Iris pigment epithelial cell (primary cell): ENCODE measurements at places on chromosomes 3 and 15.
A peak's percentile ranks its signal among the peaks of the same experiment; 100 is the strongest.

DNA sequence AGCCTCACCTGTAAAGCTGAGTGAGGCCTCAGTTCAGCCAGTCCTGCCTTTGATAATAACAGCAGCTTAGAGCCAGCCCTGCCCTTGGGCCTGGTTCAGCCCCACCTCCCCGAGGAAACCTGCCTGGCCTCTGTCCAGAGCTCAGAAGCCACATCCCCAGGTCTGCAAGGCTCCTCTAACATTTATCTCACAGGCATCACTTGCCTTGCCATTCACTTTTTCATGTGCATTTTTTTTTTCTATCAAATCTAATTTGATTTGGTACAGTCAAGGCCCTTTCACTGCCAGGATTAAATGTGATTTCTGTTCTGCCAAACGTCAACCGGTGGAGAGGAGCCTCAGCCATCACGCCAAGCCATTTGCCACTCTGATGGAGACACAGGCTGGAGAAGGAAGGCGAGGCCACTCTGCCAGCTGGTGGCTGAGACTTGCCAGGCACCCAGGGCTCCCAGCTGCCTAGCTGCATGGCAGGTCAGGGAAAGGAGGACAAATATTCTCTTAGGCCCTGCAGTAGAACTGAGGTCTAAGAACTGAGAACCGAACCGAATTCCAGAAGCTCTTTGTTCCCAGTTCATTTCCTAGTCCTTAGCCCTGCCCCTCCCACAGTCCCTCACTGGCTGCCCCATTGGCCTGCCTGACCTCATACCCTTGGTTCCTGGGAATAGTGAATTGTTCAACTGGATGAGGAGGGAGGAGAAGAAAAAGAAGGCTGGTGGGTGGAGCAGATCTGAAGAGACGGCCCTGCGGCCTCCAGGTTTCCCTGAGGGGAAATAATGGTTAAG is 76.4 kb downstream of the SPSB4 start:
- no peak for DNase-seq

DNA sequence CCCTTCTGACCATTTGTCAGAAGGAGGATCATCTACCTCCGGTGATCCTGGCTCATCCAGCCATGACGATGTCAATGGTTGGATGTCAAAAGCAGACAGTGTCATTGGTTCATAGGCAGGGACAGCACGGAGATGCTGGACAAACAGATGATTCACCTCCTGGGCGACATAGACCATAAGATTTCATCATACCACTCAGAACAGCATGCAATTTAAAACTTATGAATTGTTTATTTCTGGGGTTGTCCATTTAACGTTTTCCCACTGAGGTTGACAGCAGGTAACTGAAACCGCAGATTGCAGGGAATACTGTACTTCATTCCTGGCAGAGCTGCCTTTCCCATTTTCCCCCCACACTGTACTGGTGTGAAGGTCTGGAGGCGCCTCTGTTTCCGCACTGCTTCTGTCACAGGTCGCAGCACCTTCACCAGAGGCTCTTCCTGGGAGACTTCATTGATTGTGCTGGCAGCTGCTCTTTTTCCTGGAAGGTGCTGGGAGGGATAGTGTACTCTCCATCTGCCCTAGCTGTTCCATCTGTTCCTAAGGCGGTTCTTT is 32.5 kb upstream of the TMOD3 start:
- DNase-seq, result peak; percentile 66

DNA sequence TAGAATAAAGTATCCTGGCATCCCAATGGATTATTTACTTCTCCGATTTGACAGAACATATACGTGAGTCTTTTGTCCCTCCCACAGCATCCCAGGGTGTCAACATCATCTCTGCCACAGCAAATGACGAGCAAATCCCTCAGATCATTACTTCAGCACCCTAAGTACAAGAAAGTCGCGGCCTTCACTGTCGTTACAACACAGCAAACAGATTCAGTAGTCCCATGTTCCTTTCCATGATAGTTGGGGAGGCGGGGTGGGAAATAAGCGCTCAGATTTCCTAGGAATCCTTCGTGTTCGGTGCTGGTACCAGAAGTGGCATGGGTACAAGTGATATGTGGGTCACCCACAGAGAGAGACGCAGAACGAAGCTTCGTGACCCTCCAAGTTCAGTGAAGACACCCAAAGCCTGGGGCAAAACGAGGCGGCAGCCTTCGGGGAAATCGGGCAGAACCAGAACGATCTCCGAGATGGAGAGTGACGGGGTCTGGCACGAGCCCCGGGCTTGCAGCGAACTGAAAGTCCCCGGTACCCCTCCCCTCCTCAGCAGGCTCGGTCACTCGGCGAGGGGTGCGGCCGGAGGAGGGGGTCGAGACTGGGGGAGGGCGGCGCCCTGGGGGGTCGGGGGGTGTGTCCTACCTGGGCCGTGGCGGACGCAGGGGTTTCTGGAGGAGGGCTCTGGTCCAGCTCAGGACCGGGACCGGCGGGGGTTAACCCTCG is 619 bp downstream of the TTBK2 start:
- DNase-seq, result peak; percentile 46

DNA sequence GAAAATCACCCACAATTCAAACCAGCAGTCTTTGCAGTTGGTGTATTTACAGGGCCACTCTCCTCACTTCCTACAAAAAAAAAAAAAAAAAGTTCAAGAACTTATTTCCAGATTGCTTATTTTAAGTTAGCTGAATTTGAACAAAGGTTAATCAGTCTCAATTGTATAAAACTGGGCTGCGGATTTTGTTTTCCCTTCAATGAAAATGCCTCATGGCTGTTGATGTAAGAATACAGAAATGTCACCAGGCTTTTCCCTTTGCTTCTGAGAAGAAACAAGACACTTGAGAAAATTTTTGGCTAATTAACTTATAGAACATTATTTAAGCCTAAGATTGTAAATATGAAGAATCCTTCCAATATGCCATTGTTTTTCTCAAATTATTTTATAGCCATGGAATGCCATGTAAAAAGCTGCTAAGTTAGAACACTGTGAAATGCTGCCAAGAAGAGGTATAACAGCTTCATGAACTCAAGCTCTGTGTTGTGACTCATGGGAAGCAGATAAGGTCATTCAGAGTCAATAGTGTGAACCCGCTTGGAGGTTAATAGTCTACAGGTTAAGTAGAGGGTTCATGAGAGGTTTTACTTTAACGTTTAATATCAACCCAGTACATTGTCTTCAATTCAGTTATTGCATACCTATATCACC is 84.3 kb upstream of the ABI3BP start:
- DNase-seq, result peak; percentile 88

DNA sequence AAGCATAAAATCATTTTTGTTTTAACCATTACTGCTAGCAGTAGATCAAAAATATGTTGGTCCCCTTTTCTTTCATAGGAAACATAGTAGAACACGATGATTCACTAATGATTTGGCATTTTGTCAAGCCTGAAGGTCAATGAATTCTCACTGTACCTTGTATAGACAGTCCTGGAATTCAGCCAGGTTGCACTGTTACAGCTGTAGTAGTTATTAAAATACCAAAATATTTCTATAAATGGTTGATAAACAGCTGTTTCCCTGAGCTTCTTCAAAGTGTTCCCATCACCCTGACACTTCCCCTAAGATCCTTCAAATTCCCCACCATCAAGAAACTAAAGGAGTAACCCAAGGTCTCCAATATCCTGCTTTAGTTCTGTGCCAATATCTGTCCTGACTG is 200.9 kb downstream of the ATP8B4 start:
- peak; percentile 77 for DNase-seq

DNA sequence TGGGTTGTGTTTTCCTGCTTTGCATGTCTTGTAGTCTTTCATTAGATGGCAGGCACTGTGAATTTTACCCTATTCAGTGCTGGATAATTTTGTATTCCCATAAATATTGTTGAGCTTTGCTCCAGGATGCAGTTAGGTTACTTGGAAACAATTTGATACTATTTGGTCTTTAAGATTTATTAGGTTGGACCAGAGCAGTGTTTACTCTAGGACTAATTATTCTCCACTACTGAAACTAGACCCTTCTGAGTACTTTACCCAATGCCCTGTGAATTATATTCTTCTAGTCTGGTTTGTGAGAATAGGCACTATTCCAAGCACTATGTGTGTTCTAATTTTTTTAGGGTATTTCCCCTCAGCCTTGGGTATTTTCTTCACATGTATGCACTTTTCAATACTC is 37.8 kb upstream of the TASOR start:
- no peak for DNase-seq

DNA sequence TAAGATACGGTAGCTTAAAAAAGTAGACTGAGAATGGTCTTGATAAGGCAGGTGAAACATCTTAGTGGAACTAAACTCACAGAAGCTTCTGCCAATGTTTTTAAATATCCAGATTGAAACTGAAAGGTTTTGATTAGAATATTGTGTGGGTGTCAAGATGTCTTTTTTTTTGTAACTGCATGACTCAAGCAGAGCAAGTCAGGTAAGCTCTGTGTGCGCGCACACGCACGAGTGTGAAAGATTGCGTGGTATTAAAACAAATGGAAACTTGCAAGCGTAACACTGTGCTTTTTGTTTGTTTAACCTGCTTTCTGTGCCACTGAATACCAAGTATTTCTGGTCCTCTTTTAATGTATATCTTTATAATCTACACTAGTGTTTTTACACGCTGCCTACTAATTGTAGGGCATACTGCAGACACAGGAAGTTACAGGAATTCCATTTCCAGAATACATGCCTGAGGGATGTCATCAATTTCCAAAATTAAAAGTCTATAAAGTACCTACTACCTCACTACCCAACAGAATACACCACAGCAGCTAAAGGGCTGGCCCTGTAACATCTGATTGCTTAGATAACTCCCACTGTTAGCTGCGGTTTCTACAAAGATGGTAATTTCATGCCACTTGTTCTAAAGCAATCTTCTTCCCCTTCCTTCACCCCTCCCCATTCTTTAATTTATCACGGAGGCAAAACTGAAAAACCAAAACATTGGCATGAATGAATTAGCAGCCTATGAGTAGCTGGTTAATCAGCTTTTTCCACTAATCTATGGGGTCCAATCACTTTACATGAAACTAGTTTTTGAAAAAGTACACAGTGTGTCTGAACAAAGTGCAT is 472.8 kb downstream of the SHQ1 start:
- DNase-seq, result no peak

GRCh38 chr3:63609408-63609807 is 43.1 kb upstream of the SNTN start:
- no peak for DNase-seq
